ENCODE measurements at places on chromosomes 2 and 18.

DNA sequence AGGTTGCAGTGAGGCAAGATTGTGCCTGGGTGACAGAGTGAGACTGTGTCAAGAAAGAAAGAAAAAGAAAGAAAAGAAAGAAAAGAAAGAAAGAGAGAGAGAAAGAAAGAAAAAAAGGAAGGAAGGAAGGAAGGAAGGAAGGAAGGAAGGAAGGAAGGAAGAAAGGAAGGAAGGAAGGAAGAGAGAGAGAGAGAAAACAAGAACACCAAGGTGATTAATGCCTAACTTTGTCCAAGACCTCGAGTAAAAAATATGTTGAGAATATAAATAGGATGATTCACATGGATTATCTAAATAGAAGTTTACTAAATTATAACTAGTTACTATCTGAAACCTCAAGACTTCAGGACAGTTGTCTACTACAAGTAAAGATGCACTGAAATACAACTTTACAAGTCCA is 7.2 kb downstream of the PECR start:
- DNase-seq: no peak

- no peak for DNase-seq
Measured at GRCh38 chr18:58104096-58104495, 60.1 kb downstream of the NEDD4L start.

GRCh38 chr2:26982102-26982742 is 11.8 kb downstream of the MAPRE3 start:
- DNase-seq: no peak

DNA sequence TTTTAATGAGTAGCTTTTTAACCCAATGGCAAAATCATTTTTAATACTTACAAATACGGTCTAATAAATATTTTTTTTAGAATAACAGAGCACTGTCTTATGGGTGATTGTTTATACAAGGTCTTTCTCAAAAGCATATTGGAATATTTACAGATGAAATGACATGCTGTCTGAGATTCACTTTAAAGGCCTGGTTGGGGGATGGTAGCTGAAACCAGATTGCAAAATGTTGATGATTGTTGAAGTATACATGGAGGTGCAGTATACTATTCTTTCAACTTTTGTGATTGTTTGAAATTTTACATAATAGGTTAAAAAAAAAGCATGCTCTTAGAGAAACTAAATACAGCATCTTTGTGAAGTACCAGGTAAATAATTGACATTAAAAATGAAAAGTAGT is 111.2 kb downstream of the FMNL2 start:
- DNase-seq: no peak

GRCh38 chr2:224040753-224041152 is 1.7 kb upstream of the SERPINE2 start:
- DNase-seq: no peak

DNA sequence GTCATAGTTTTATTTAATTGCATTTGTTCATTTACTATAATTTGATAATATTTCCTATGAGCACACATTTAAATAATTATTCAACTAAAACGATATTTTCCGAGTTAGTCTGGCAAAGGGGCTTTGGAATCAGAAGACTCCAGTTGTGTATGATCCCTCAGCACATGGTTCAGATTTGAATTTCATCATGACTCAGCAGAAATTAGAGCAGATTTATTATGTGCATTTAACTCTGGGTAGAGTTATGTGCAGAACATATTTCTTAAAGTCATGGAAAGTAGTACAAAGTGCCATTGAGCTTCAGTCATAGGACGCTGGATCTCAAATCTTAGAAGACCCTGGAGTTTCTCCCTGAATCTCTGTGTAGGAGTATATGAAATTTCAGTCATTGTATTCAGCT is 106.7 kb downstream of the ADCYAP1 start:
- no peak for DNase-seq

DNA sequence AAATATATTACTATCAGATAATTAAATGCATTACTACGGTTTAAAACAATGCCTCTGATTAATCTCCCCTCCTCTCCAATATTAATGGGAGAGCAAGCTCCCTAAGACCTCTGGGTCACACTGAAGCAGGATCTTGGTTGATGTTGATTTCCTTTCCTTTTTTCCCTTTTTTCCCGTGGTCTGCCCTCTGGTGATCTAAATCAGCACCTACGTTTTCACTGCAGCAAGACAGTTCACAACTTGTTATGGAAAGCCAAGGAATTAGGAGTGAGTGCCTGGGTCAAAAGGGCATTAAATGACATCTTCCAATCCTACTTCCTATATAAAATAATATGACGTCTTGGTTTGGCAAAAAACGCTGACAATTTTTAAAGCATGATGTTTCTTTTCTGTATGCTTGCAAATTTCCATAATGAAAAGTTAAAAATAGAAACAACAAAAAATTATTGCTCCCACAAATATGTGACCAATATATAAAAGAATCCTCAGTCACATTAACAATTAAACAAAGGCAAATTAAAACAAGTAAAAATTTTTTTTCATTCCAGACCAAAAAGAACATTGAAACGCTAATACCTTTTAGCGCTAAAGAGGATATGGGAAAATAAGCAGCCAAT is 7.9 kb upstream of the CFAP36 start:
- no peak for DNase-seq

DNA sequence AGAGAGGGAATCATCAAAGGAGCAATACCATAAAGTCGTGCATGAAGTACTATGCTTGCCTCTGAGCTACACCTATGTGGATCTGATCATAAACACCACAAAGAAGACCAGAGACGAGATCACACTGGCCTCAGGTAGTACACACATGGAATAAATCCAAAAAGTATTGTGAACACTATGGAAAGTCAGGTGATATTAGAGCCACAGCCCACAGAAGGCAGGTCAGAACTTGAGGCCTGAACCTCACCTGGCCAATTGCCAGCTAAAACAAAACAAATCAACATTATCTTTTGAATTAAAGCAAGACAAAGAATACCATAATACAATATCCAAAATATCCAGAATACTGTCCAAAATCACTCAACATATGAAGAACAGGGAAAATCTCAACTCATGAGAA is 371.1 kb downstream of the NCKAP5 start:
- no peak for DNase-seq

- DNase-seq: no peak
Measured at GRCh38 chr2:104249629-104250028, 604.3 kb upstream of the POU3F3 start.

- no peak for DNase-seq
Measured at GRCh38 chr2:59754011-59754735, 799.3 kb downstream of the BCL11A start.

DNA sequence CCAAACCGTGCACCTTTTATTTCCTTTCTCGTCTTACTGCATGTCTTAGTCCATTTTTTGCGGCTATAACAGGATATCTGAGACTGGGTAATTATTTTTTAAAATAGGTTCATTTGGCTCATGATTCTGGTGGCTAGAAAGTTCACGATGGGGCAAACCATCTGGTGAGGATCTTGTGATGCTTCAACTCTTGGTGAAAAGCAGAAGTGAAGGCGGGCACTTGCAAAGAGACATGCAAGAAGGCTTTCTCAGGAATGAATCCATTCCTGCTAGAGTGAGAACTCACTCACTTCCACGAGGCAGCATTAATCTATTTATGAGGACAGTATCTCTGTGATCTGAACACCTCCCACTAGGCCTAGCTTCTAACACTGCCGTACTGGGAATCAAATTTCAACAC is 327.1 kb upstream of the RBMS1 start:
- no peak for DNase-seq

DNA sequence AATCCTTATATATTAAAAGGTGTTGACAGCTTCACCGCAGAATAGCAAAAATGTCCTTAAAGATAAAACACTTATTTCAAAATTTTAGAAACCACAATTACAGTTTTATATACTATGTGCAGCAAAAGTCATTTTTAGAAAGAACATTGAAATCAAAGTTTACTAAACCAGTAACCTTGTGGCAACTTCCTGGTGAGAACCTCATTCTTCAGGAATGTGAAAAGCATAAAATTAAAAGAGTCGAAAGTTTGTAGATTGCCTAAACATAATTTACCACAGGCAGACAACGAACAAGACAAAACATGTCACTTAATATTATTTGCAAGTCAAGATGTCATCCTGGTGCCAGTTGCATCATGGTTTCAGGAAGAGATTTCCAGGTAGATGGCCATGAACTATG is 108.3 kb upstream of the NRP2 start:
- no peak for DNase-seq

GRCh38 chr2:217870528-217871011 is 132.2 kb downstream of the TNS1 start:
- no peak for DNase-seq

- DNase-seq: no peak
Measured at GRCh38 chr18:45525301-45525700, 90.0 kb upstream of the SLC14A2 start.

GRCh38 chr2:200188876-200189275 is 117.6 kb upstream of the SPATS2L start:
- DNase-seq: no peak

All from memory B cell (primary cell).